H4 (cell line): ENCODE measurements at places on chromosomes 6 and 20. TPM values are rescaled to one million over a fixed set of nuclear protein-coding genes. Genes with fewer than 3 reads are reported as not detected.

NHSL1 gene
- 3.1 and 4.4 TPM in 2 replicates for total RNA-seq

F13A1 gene
- 0.02 TPM in 1 of 2 replicates, not detected in the other for total RNA-seq

RAB5IF gene
- 215 and 237 TPM in 2 replicates for total RNA-seq

DNA sequence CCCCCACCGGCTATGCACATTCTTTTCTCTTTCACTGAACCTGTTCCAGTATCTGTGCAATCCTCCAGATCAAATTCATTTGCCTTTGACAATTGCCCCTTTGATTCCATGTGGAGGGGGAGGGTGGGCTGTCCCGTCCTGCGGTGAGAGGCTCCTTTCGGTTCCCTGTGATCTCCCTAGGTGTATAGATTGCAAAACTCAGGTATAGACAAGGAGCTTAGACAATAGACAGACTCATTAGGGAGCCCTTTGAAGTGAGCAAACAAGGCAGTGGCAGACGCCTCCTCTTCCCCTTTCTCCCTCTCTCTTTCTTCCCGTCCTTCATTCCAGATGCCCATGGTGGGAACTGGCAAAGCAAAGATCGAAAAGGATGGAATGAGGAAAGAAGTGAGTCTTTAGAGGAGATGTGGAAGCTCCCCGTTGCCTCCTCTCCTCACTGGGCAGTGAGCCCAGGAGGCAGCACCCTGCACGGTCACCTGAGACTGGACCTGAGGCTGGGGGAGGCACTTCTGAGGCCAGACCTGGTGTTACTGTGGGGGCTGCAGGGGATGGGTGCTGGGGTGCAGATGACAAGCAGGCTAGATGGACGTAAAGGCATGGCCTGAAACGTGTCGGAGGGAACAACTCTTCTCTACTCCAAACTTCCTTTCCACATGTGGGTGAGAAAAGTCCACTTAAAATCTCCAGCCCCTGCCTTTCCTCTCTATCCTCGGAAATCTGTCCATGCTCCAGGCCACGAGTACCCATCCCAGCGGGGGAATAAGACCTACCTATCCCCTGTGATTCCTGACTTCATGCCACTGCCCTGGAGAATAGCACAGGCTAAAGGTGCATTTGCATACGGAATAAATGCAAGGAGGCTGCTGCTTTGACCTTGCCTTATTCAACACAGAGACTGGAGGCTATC lies 256.6 kb upstream of the FOXQ1 start:
- no peak for DNase-seq

- no peak for DNase-seq
Measured at GRCh38 chr6:162887981-162888689, 160.4 kb downstream of the PACRG start.

UQCC2 gene
- 55.1 and 86.8 TPM in 2 replicates for total RNA-seq

- DNase-seq = no peak
Measured at GRCh38 chr6:73182021-73182607, 43.2 kb downstream of the KHDC1L start.

TCP11 gene
- 0.14 TPM in 1 of 2 replicates, not detected in the other for total RNA-seq

DNA sequence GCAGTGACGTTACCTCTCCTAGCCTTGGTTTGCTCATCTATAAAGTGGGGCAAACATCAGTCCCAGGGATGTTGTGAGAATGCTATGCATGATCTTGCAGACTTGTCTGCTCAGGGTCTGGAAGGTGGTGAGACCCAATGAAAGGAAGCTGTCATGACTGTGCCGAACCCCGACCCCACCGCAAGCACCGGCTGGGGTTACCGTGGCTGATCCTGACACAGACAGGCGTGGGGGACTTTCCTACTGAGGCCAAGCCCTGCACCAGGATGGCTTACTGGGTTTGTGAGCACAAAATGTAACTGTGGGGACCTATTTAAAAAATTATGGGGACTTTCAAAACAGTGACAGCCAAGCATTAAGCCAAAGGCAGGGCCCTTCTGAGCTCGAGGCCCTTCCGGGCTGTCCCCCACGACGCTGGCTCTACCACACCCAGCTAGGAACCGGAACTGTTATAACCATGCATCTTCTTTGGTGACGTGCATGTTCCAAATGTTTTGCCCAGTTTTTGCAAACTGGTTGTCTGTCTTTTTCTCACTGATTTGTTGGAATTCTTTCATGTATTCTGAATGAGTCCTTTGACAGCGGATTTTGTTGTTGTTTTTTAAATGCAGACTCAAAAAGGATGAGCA lies 76.6 kb upstream of the PMEPA1 start:
- no peak for DNase-seq

ERVFRD-1 gene
- total RNA-seq = not detected in 2 replicates

KCNG1 gene
- 11.3 and 24.5 TPM in 2 replicates for total RNA-seq

DNA sequence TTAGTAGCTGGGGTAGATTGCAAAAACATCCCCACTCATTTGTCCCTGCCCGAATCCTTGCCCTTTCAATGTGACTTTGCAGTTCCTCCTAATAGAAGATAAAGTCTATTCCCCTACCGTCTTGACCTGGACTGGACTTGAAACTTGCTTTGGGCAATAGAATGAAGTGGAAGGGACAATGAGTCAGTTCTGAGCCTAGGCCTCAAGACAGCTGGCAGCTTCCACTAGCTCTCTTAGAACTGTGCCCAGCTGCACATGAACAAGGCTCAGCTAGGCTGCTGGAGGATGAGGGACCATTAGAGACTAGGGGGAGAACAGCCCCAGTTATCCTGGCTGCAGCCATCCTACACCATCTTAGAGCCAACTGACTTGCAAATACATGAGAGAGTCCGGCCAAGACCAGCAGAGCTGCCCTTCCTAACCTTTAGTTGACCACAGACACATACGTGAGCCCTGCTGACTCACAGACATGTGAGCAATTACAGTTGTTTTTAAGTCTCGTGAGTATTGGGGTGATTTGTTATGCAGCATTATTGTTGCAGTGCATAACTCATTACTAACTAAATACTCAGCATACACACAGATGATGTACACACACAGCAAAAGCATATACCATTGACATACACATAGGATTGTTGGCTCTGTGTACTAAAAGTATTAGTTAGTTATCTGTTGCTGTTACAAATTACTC lies 105.5 kb downstream of the DHX35 start:
- no peak for DNase-seq

DNA sequence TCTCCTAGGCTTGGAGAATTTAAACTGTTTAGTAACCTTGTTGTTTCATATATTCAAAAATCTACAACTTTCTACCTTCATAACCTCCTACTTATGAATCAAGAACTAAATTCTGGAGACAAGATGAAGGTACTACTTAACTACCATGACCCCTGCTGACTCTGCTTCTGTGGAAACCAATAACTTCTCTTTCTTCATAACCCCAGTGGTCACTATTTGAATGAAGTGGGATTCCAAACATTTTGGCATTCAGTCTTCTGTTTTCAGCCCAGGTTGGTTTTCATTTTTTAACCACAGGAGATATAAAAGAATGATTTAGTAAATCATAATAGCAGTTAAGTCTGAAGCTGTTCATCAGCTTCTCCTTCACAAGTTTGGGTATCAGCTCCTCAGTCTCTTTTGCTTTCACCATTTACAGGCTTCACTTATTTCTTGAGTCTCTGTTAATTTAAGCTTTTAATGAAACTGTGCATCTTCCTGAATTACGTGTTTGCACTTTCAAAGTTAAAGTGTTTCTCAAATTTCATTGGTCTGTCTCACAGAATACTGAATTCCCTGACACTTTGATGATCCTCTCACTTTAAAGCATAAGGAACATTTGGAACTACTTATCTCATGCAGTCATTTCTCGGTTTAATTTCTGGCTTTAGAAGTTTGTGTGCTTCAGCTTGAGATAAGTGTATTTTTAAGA lies 9.5 kb downstream of the SENP6 start:
- no peak for DNase-seq

- peak; percentile 68 for DNase-seq
Measured at GRCh38 chr20:22652681-22653588, 68.6 kb upstream of the FOXA2 start.

GRCh38 chr6:122956376-122956775 lies 39.7 kb upstream of the CLVS2 start:
- DNase-seq = no peak

MRAP2 gene
- not detected in 2 replicates for total RNA-seq

OPN5 gene
- total RNA-seq = 0.17 TPM in 1 of 2 replicates, not detected in the other

- DNase-seq = no peak
Measured at GRCh38 chr6:167444602-167445346, 119.9 kb downstream of the TTLL2 start.

REV3L gene
- total RNA-seq = 8.4 and 11.5 TPM in 2 replicates

DNA sequence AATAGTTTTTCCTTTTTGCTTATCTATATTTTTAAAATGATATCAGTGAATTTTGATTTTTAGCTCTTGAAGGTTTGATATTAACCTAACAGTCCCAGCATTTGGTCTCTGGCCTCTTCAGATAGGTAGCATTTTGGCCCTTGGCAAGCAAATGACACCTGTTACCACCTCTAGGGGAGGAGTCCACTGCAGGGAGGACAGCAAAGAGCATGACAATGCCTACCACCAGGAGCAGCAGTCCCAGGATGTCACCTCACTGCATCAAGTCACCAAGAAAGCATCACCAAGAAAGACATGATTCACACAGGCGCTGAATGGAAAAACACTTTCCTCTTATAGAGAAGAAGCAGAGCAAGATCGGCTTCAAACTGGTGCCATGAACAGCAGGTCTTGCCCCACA lies 224.3 kb downstream of the UBE3D start:
- no peak for DNase-seq

SCRT2 gene
- total RNA-seq = not detected in 2 replicates

DNA sequence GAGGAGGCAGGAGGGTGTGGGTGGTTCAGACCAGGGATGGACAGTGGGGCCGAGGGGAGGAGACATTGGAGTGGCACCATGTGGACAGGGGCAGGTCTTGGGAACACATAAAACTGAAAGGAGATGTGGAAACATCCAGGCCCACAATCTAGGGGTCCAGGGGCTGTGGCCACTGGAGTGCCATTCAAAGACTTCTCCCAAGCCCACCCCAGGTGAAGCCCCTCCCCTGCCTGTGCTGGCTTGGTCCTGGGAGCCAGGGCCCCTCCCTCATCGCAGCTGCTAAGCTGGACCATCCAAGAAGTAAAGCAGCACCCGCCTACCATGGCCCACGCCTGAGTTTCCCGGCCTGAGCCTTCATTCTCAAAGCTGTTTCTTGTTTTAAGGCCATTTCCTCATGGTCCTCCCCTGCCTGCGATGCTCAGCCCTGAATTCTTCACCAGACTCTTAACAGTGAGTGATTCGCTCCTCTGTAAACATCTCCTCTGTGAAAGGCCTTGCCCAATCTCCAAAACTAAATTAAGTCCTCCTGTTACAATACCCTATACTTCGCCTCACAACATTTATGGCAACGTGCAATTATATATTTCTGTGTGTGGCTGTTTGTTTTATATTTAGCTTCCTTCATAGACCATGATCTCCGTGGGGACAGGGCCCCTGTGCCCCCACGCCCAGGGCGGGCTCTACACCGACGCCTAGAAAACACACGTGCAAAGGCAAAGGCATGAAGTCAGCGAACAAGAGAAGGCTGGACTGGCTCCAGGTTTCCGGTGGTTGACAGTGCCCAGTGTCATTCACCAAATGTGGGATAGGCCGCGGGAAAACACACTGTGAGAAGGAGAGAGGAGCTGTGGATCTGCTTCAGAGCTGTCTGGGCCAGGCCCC lies 267.8 kb downstream of the ERMARD start:
- no peak for DNase-seq

- DNase-seq = no peak
Measured at GRCh38 chr6:56946368-56946767, 8.5 kb upstream of the BEND6 start.

DNA sequence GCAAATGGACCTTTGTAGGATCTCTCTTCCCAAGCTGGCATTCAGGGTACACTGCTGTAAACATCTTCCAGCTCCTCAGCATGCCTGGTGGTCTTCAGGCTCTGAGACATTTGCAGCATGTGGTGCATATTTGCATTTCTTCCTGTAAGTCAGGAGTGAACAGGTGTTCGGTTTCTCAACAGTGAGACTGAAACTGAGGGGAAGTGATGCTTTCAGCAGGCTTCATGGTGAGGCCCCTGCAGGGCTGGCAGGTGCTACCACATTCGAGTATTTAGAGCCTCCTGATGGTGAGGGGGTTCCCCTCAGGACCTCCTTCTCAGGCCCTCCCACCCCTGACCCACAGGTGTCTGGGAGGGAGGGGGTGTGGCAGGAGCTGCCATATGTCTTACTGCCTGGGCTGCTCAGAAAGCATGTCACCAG lies 15.1 kb downstream of the MYBL2 start:
- DNase-seq = no peak

OR2J3 gene
- total RNA-seq = not detected in 2 replicates

DNA sequence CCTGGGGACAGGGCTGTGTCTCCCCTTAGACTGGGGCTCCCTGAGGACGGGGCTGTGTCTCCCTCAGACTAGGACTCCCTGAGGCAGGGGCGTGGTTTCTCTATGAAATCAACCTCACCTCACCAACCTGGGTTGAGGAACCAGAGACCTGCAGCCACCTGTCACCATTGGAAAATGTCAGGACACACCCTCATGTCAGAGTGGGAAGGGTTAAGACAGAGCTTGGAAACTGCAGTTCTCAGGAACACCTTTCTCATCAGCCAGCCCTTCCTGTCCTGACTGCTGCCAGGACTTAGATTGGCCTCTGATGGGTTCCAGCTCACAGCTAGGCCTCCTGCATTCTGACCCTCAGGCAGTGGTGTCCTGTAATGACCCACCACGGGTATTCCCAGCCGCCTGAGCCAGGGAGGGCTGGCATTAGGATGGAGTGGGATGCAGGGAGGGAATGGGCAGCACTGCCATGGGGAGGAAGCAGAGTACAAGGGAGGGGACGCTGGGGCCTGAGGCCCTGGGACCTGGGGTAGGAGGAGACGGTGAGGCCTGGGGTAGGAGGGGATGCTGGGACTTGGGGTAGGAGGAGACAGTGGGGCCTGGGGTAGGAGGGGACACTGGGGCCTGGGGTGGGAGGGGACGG lies 76.3 kb downstream of the MRPL14 start:
- peak; percentile 53 for DNase-seq

- DNase-seq = no peak
Measured at GRCh38 chr20:43948455-43948854, 33.8 kb downstream of the TOX2 start.

GRCh38 chr6:96391776-96392360 lies 129.7 kb upstream of the UFL1 start:
- peak; percentile 1 for DNase-seq

- no peak for DNase-seq
Measured at GRCh38 chr6:124294574-124295200, 491.0 kb downstream of the NKAIN2 start.

GRCh38 chr20:57717797-57718196 lies 8.0 kb upstream of the PMEPA1 start:
- no peak for DNase-seq

DNA sequence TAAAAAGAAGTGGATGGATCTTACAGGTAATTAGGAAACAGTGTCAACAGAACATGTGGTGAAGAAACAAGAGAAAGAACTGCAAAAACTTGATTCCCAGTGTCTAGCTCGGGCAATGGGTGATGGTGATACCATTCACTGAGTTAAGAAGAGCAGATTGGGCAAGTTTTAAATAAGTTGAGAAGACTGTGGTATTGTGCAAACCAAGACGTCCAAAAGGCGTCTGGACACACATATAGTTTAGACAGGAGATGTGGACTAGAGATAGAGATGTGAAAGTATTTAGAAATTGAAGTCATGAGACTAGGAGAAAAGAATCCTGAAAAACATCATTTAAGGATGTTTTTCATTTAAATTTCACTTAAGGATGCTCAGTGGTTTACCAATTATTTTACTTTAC lies 53.9 kb downstream of the CDK19 start:
- no peak for DNase-seq

GRCh38 chr6:3337521-3338350 lies 79.0 kb downstream of the PSMG4 start:
- DNase-seq = peak; percentile 56

PTK7 gene
- total RNA-seq = 46.0 and 57.7 TPM in 2 replicates

FERMT1 gene
- total RNA-seq = 0.56 and 1.6 TPM in 2 replicates

LY86 gene
- not detected in 2 replicates for total RNA-seq

GTSF1L gene
- total RNA-seq = not detected in 2 replicates

PAK5 gene
- 0.21 and 0.39 TPM in 2 replicates for total RNA-seq

ADA gene
- total RNA-seq = 7.9 and 11.3 TPM in 2 replicates

SLC17A9 gene
- total RNA-seq = not detected in 2 replicates
